Fibroblast of skin of right biceps (primary cell): ENCODE measurements at places on chromosomes 3 and 15.

DNA sequence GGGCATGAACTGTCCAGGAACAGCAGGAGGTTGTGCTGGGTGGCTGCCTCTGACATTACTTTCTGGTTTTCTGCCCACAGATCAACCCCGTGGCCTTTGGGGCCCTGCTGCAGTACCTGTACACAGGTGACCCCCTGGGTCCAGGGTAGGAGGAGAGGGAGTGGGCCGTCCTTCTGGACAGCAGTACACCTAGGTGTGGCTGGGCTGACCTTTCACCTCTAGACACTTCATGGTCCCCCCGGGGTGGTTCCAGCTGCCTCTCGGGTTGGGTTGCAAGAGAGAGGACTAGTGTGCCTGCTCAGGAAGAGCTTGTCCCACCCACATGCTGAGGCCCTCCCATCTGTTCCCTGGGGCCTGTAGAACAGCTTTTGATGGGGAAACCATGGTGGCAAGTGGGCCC is 3.7 kb downstream of the ABTB1 start:
- no peak for DNase-seq

DNA sequence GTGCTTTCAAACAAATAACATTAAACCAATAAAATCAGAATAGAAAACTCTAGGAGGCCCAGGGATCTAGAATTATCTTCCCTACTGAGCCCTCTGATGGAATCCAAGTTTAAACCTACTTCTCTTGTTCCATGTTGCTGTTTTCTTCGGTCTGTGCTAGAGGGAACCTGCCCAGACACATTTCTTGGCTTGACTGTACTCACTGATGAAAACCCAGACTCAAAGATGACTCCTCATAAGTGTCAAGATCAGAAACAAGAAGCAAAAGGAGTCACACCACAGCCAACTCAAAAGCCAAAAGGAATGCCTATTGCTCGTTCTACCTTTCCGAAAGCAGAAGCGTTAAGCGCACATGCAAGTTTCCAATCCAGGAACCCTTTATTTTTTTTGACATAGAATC is 31.6 kb downstream of the SCAP start:
- no peak for DNase-seq

GRCh38 chr3:185981621-185982020 is 43.8 kb upstream of the TRA2B start:
- peak; percentile 43 for DNase-seq

GRCh38 chr15:99443056-99443756 is 122.6 kb upstream of the MEF2A start:
- no peak for DNase-seq

DNA sequence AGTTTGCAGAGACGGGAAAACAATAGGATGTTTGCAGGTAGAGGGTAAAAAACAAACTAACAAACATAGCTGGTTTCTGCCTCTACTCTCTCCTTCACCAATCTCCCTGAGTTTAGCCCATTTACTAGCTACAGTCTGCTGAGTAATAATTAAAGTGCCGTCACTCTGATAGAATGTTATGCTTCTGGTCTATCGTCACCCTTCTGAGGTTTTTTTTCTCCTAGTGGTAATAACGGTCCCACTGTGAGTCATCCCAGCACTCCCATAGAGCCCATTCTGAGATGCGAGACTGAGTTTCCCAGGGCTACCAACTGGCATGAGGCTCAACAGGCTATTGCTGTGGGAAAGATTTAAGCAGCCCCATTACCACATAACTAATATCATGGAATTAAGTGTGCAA is 56.4 kb downstream of the PLAAT1 start:
- peak; percentile 15 for DNase-seq

GRCh38 chr3:124582621-124583395 is 147.4 kb upstream of the UMPS start:
- no peak for DNase-seq

DNA sequence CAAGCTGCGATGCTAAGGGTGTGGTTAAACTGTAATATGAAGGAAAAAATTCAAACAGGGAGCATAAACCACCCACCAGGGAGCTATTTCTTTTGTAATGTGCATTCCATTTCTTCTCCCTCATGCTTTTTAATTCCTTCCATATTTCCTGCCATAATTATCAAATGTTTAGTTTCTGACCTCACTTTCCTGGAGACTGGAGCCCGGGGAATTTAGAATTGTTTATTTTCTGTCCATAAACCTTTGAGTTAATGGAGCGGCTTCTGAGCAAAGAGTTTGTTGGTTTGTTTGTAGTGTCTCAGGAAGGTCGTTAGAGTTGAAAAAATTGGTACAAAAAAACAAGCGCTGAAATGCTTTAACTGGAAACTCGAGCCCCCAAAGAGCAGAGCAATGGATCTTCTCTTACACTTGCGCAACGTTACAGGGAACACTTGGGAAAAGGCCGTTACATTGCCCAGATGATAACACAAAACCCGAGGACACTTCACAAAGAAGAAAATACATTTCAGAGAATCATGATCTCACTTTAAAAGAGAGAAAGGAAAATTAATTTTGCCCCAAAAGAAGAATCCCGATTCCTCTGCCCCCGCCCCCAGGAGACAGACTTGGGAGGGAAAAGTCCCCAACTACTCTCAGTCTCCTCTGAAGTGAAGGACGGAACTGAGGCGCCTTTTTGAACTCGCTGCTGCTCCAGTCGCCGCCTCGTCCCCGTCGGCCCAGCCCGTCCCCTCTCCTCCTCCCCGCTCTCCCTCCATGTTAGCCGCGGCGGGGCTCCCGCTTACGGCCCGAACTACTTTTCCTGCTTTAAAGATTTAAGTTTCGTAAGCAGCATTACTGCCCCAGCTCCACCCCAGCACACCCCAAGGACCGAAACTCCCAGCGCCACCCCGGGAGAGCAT is 842 bp downstream of the FSTL1 start:
- peak; percentile 92 for DNase-seq

GRCh38 chr15:77421370-77421700 is 647 bp downstream of the HMG20A start:
- no peak for DNase-seq

- no peak for DNase-seq
Observed at GRCh38 chr3:190486533-190486864, 27.4 kb upstream of the IL1RAP start.

DNA sequence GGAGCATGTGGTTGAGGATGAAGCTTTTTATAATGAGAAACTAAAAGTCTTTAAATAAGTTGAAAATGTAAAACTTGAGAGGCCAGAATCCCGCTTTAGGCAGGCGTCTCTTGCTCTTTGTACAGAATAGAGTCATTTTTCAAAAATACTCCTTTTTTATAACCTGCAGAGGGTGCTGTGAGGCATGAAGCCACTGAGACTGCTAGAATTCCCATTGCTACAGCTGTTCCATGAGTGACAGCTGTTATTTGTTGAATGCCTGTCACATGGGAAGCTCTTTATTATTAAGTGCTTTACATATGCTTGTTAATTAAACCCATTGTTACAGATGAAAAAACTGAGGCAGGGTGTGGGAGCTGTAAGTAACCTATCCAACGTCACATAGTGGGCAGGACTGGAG is 18.5 kb downstream of the MINAR1 start:
- DNase-seq = peak; percentile 14

DNA sequence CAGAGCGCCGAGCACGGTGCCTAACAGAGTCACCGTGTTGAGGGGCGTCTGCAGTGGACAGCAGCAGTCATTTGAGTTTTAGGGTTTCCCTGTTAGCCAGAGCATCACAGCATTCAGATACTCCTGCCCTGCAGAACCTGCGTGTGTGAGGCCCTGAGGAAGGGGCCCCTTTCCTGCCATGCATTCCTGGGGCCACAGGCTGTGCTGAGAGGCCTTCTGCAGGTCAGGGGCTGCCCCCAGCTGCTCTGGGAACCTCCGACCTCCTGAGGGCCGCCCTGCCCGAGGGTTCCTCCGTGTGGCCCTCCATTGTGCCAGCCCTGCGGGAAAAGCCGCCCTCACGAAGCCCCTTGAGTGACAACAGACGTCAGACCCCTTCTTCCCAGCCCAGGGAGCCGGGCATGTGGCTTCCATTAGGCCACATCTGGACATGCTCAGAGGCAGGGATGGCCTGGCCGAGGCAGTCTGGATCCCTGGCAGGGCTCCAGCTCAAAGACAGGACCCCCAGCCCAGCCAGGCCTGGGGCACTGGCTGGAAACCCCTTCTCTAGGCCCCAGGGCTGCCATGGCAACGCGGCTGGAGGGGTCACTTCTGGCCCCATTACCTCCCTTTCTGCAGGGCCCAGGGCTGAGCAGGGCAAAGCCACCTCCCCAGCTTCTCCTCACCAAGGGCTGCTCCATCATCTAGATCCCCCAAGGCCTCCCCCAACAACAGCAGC is 25.3 kb downstream of the FBLN2 start:
- DNase-seq = peak; percentile 10

DNA sequence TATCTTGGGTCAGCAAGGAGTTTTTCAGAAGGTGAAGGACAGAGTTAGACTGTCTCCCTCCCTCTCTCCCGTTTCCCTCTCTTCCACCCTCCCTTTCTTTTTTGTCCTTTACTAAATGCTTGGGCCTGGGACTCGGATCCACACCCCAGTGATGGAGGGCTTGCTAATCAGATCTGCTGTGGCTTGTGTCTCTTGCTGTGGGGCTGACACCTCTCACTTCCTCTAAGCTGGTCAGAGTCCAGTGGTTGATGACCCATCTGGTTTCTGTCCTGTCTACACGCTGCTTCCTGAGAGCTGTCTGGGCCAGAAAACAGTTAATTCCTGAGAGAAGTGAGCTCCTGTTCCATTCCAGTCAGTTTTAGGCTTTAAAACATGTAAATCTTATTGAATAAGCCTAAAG is 849 bp downstream of the TRAK1 start:
- no peak for DNase-seq

GRCh38 chr3:127889461-127889863 is 25.6 kb upstream of the KBTBD12 start:
- DNase-seq = peak; percentile 46

- no peak for DNase-seq
Observed at GRCh38 chr15:38470816-38471215, 16.9 kb downstream of the FAM98B start.

- peak; percentile 17 for DNase-seq
Observed at GRCh38 chr3:18758047-18758704, 333.0 kb upstream of the SATB1 start.

GRCh38 chr3:161371441-161372320 is at the start of gene SPTSSB:
SPTSSB (minus strand) TSS chr3:161371517; CDS start chr3:161346323, 25,194 bp downstream.
- peak; percentile 29 for DNase-seq

DNA sequence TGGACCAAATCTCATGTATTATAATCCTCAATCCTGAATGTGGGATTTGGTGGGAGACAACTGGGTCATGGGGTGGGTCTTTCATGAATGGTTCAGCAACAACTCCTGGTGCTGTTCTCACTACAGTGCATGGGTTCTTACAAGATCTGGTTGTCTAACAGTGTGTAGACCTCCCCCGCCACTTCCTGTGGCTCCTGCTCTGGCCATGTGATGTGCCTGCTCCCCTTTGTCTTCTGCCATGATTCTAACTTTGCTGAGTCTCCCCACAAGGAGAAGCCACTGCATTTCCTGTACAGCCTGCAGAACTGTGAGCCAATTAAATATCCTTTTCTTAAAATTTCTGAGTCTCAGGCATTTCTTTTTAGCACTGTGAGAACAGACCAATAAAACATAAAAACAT is 557.5 kb downstream of the GOLGA6L6 start:
- no peak for DNase-seq

DNA sequence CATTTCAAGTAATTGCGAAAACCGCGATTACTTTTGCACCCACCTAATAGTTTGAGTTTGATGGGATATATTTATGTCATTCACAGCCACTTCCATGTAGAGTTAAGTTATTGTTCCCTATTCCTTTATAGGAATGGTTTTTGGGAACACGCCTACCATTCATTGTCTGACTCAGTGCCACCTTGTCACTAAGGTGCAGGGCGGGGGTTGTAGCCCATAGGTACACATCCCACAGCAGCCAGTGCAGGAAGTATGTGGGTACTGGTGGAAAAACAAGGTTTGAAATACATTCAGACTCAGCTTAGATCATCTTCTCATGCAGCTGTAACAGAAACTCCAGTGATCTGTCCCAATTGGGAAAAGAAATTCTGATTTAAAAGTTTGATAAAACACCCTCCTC is 48.2 kb upstream of the CFAP161 start:
- no peak for DNase-seq

- peak; percentile 30 for DNase-seq
Observed at GRCh38 chr15:38540510-38540909, 24.1 kb downstream of the RASGRP1 start.

DNA sequence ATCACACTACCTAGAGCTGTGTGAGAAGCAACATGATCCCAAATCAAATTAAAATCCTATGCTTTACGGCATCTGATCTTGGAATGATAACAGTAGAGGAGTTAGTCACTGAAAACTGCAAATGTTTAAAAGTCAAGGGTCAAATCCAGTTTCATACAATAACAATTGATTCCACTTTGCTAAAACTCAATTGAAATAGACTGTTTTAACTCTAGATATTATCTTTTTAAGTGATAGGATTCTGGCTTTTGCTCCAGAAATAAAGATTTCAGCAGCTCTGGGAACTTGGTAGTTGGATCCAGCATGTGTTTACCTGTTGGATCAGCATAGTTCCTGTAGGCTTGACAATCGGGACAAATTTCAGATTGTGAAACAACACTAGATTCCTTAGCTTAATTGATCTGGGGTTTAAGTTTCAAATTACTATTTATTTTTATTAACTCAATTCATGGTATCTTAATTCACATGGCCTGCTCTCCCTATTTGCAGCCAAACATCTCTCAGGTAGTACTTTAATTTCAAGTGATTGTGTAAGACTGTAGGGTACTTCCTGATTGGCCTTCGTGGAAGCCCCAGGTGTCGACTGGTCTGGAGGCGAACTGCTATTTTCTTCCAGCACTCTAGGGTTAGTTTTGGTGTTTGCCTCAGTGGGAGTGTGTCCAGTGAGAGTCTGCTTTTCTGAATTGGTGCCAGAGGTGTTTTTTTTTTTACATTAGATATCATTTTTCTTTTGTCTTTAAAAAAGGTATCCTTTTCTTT is 16.6 kb downstream of the NFKBIZ start:
- DNase-seq = no peak

DNA sequence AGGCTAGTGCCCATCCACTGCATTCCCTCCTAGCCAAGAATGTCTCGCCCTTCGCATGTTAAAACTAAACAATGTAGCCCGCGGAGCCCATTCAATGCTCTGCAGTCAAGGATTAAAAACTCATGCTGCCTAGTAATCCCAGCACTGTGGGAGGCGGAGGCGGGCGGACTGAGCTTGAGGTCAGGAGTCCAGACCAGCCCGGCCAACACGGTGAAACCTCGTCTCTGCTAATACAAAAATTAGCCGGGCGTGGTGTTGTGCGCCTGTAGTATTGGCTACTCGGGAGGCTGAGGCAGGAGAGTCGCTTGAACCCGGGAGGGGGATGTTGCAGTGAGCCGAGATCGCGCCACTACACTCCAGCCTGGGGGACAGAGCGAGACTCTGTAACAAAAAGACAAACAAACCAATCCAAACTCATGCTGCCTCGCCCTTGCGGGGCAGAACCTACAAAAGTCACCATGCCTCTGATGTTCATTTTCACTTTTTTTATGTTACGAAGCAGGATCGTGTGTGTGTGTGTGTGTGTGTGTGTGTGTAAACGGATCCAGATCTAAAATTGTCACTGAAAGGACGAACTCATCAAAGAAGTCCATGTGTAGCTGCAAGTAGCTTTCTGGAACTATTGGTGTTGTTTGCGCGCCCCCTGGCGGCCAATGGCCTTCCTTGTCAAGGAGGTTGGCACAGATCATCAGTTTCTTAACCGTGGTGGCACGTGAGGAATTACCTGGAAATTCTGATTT is 54.8 kb upstream of the SPESP1 start:
- DNase-seq = peak; percentile 86
